ENCODE measurements at places on chromosomes 4 and X.

- DNase-seq, result no peak
Observed at GRCh38 chr4:169225058-169225751, 45.6 kb downstream of the SH3RF1 start.

DNA sequence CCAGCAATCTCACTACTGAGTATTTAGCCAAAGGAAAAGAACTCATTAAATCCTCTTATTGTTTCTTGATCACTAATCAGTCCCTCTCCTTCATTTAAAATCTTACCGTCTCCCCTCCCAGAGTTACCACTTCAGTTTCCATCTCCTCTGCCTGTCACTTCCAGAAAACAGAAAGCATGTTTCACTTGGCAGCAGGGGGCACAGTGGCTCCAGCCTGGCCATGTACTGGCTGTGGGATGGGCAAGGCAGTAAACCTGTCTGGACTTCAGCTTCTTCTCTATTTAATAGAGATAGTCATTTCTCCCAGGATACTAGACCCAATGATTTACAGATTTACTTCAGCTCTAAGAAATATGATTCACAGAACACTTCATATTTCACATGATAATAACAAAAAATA lies 63.2 kb downstream of the CD40LG start:
- DNase-seq, result no peak

- DNase-seq, result no peak
Observed at GRCh38 chr4:123106747-123107146, 184.3 kb upstream of the NUDT6 start.

DNA sequence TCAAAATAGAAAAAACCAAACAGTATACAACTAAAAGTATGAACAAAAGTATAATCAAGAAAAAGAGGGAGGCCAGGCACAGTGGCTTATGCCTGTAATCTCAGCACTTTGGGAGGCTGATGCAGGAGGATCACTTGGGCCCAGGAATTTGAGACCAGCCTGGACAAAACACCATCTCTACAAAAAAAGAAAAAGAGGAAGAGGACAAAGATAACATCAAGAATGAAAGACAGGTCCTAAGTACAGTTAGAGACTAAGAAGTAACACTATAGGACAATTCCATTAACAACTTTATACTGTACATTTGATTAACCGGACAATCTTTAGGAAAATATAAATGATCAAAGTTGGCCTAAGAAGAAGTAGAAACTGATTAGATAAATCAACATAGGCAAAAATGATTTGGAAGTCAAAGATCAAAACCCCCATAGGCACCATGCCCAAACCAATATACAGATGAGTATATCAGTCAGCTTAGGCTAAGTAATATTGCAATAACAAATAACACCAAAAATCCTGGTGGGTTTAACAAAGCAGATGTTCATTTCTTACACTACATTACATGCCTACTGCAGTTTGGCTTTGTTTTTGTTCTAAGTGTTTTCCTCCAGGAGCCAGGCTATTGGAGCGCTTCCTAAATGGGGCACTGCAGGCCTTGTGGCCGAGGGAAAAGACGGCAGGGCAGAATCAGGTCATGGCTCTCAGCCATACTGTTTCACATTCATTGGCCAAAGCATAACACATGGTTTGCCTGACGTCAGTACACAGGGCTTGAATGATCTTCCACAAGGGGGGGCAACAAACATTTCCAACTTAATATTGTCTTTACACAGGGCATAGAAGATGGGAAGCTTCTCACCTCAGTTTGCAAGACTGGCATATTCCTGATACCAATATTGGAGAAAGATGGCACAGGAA lies 42.2 kb upstream of the HGFAC start:
- no peak for DNase-seq

DNA sequence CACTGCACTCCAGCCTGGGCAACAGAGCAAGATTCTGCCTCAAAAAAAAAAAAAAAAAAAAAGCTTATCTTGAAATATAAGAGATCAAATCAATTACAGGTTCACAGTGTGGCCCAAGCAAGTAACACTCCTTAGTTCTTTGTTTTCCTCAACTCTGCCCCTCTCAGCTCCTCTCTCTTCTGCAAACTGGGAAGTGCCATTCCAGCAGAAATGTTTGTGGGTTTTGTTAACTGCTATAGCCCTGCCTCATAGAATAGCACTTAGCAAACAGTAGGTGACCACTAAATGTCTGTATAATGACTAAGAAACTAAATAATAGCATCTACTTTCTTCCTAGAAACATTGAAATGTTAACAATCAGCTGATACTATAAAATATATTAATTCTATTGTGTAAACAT lies 160.0 kb upstream of the NAP1L5 start:
- no peak for DNase-seq

- peak; percentile 29 for DNase-seq
Observed at GRCh38 chrX:118346258-118347094, 570 bp downstream of the WDR44 start.

- DNase-seq, result no peak
Observed at GRCh38 chrX:18194688-18195087, 26.0 kb downstream of the BEND2 start.

GRCh38 chr4:145639186-145639698 lies 20.1 kb downstream of the MMAA start:
- DNase-seq, result no peak

DNA sequence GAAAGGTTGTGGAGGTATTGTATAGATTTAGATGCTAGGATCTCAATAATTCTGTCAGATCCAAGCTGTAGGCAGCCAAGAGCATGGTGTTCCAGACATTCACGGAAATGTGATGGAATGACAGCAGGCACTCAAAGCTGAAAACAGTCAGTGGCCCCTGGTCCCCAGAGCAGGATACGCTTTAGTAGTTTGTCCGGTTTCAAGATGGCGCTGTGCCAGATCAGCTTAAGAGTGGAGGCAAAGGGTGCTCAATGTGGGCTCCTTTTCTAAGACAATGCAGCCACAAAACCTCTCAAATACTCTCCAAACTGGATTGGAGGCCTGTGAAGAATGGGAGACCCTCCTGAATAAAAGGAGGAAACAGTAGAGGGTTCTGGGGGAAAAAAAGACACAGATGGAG lies 291.2 kb upstream of the HS3ST1 start:
- no peak for DNase-seq

DNA sequence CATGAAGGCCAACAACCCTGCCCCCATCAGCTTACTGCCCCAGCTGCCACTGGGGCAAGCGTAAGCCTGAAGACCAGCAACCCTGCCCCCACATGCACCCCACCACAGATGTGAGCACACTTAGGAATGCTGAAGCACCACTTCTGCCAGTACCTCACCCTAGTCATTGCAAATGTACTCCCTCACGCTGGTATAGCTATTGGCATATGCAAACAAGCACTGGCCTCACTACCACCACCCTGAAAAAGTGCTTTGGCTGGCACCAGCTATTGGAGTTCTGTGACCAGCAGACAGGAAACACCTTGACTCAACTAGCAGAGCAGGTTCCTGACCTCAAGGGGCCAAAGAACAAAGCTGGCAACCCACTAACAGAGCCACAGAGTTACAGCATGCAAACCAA lies 534.4 kb upstream of the POU3F4 start:
- no peak for DNase-seq

GRCh38 chr4:150379454-150379853 lies 202.5 kb upstream of the MAB21L2 start:
- no peak for DNase-seq

DNA sequence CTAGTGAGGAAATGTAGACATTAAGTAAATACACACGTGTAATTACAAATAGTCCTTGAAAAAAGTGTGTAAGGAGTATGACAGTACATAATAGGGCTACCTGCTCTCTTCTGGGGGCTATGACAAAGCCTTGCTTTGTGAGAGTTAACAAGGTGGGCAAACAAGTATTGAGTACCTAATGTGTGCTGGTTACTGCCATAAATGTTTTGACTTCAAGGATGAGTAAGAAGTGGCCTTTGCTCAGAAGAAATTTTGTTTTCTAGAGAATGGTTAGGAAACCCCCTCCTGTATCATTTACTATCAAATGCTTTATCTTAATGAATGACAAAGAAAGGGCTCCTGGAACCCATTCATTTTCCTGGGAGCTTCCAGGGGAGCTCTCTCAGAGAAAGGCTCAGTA lies 167.0 kb upstream of the CASK start:
- DNase-seq, result no peak

GRCh38 chr4:168739886-168740285 lies 243.0 kb downstream of the PALLD start:
- DNase-seq, result no peak

GRCh38 chrX:8721536-8721935 lies 10.4 kb downstream of the ANOS1 start:
- DNase-seq, result no peak

DNA sequence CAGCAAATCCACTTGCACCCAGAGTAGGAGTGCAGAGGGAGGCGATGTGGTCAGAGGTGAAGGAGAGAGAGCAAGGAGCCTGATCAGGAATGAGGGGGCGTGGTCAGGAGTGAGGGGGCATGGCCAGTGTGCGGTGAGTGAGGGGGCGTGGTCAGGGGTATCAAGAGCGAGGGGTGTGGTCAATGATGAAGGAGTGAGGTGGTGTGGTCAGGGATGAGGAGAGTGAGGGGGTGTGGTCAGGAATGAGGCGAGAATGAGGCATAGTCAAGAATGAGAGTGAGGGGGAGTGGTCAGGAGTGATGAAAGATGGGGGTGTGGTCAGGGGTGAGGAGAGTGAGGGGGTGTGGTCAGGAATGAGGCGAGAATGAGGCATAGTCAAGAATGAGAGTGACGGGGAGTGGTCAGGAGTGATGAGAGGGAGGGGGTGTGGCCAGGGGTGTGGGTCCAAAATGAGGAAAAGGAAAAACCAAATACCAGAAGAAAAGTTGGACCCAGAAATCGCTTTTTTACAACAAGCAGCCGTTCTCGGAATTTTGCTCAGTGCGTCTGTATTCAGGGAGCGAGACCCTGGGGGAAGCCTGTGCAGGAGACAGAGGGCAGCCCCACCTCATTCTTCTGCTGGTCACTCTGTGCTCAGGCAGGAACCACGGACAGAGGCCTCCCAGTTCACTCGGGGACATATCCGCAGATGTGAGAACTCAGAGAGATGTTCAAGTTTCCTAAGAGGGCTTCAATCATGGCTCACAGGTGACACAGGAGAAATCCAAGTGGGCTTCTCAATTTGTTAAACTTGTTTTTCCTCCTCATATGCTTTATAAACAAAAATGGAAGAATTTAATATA lies 47.5 kb downstream of the MAGEA1 start:
- no peak for DNase-seq

GRCh38 chr4:80309294-80310004 lies 26.1 kb upstream of the CFAP299 start:
- no peak for DNase-seq

GRCh38 chr4:60042941-60043340 lies 1157.2 kb upstream of the ADGRL3 start:
- DNase-seq, result no peak

DNA sequence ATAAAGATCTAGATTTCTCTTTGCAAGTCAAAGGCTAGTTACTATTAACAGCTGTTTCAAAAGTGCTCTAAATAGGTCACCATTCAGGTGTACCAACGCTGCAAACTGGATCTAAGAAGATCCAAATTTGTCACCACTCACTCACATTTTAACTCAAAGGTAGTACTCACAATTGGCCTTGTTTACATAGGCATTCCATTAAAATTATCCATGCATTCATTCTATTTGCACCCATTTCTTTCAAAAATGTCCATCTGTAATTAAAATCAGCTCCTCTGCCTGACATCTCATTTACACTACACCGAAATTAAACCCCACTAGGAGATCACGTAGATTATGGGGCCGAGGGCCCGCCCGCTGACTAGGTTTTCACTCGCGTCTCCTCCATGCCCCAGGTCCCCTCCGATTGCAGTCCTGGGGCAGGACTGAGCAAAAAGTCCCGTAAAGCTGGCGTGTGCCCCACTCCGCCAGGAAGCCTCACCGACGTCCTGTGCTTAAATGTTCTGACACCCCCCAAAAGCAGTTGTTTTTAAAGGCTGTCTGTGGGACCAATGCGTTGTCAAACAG lies 1.3 kb upstream of the ING2 start:
- DNase-seq, result peak; percentile 62

DNA sequence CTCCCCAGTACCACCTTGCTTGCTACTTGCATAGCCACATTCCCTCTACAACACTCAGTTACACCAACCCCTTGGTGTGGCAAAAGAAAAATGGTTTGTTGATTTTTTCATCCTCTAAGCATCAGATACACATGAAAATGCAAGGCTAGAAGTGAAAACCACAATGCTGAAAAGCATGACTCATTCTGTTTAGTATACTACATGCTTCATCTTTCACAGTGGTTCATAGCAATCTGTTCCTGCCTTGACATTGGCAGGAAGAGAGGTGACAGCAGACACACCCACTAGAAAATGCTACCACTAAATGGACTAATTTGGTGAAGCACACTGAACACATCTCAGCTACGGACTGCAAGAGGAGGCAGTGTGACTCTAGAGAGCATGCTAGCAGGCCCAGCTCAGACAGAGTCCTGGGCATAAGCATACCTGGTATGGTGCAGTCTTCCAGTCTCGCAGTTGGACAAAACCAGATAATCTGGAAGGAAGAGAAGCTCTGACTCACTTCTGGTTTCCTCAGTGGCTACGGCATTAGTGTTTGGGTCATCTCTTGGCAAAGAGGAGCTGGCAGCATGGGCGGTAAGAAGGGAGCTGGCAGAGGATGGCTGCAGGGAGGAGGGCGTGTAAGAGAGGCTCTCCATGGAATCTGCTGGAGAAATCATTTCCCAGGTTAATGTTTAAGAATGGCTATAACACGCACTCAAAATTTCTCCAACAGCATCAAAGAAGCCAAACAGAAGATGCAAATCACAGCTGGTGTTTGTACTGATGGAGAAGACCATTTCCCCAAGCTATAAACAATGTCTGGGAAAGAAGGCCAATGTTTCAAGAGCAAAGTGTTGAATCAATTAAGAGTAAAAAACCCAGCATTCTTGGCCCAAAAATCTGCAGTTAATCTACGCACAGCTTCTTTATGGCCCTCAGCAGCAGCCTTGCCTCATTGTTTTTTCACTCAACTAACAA lies 37.8 kb downstream of the GAB3 start:
- no peak for DNase-seq

DNA sequence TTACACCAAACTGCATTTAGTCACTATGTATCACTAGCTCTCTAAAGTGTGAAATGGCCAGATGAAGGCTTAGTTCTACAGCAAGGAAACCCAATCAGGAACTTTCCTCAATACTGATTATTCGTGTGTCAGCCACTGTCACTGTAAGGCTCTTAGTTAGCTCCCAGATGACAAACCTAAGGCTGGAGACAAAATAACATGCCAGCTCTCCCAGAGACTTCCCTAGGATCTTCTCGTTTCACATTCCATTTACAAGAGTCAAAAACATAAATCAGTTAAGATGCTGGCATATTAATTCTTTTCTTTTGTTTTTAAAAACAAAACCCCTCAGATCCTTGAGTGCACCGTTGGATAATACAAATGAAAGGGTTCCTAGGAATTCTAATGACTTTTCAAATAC lies 88.2 kb upstream of the TFDP3 start:
- DNase-seq, result no peak

- no peak for DNase-seq
Observed at GRCh38 chr4:41204400-41204978, 9.9 kb downstream of the APBB2 start.

- DNase-seq, result no peak
Observed at GRCh38 chr4:88033309-88033708, 25.9 kb downstream of the PKD2 start.

DNA sequence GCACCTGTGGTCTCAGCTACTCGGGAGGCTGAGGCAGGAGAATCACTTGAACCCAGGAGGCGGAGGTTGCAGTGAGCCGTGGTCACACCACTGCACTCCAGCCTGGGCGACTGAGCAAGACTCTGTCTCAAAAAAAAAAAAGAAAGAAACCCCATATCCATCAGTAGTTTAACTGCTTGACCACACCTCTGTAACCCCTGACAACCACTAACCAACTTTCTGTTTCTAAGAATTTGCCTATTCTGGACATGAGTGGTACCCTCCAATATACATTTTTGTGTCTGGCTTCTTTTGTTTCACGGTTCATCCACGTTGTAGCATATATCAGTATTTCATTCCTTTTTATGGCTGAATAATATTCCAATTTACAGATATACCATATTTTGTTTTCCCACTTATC lies 9.1 kb downstream of the PPAT start:
- no peak for DNase-seq
